ENCODE measurements at places on chromosomes 2 and 18.

DNA sequence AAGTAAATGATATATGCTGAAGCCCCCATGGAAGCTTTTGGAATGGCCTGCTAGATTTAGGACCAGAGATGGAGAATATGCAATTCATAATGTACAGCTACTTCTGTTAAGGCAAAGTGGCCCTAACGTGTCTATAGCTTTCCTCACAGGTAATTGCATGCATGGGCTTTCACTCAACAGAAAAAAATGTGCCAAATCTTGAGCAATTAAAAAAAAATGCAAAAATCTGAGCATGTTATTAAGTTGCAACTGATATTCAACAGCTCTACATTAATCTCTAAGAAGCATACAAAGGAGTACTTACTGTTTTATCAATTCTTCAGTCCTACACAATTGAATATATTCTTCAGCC, 79.6 kb downstream of the EFEMP1 start:
- DNase-seq: no peak

DNA sequence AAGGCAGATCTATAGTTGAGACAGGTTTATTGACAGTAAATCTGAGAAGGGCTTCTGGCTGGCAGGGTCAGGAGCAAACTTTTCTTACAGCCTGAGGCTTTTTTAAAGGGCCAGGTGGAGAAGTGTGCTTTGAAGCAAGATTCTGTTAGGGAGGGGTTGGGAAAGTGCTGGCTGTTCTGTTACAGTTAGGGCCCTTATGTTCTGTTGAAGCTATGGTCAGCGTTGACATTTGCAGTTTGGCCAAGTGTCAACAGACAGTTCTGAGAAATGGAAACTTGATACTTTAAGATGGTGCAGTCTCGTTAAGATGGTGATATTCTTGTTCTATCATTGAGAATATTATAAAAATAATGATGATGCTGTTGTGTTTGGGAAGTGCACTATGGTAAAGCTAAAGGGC, 154.2 kb downstream of the RDH14 start:
- no peak for DNase-seq

- no peak for DNase-seq
Measured at GRCh38 chr2:239118264-239118663, 270.4 kb downstream of the TWIST2 start.

DNA sequence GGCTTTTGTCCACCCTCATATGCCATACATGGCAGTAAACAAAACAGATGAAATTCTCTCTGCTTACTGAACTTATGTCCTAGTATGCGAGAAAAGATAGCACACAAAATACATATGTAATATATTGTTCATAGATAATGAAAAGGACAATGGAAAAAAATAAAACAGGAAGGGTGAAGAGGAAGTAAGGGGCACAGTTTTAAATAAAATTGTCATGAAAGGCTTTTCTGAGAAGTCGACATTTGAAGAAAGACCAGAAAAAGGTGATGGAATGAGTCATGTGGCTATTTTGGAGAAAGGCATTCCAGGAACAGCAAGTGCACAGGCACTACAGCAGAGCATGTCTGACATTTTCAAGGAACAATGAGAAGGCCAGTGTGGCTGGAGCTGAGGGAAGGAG, 56.4 kb downstream of the KCNH7 start:
- DNase-seq: no peak

DNA sequence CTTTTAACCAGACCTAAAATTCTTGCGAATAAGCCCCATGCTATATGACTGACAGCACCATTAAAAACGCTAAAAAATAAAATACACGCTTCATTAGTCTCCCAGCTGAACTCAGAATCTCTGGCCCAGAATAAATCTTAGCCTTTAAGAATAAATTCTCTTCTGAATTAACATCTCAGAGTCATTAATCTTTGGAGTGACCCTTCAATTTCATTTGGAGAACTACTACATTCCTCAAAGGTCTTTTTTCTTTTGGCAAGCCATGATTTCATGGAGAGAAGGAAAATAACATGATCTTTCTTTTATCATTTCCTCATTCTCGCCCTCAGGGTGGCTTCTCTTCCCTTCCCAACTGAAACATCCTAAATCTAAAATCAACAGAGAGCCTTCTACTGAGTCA, 259.0 kb downstream of the AFF3 start:
- no peak for DNase-seq

DNA sequence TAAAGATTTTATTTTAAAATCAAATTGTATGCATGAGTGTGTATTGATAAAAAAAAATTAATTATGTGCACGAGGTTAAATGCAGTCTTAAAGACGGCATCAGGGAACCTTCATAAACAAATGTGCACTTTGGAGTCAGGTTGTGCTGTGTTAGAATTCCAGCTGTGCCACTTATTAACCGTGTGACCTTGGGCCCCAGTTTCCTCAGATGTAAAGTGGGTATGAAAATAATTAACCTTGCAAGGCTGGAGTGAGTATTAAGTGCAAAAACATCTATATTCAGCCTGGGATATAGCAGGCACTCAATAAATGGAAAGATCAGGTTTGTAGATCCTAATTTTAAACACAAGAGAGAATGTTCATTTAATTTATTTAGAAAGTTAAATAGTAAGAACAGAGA, 14.5 kb upstream of the MYCN start:
- DNase-seq: no peak

GRCh38 chr2:155151945-155152344, 453.4 kb downstream of the KCNJ3 start:
- no peak for DNase-seq

DNA sequence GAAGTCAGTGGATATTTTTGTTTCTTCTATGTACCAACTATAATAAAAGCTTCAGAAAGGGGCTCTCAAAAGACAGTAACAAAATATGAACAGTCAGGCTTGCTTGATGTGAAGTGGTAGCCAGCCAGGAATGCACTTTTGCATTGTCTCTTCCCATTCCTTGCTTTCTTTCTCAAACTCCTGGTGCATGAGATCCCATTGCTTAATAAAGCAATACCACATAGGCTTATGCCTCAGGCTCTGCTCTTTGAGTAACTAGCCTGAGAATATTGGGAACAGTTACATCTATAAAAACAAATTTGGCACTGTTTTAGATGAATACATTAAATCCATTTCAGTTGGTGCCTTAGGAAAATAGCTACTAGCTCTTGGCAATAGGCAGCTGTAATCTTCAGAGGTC, 62.6 kb upstream of the ST6GAL2 start:
- DNase-seq: no peak

GRCh38 chr2:21104030-21104660, 19.6 kb upstream of the TDRD15 start:
- DNase-seq: no peak

- no peak for DNase-seq
Measured at GRCh38 chr18:45112682-45113081, 432.0 kb downstream of the SETBP1 start.

DNA sequence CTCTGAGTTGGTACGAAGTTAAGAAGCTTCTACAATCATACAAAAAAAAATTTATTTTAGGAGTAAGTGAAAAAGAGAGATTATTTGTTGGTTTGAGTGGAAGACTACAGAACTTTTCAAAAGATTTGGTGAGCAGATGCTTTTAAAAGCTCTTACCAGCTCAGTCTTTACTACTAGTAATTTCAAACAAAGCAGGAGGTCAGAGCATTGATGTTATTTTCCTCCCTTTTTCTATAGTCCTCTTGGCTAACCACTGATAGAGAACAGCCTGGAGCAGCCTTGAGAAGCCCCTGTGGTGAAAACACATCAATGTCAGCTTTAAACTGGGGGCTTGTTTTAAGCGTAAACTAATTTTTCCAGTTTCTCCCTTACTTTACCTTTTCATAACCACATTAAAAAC, 559.3 kb upstream of the CDH2 start:
- DNase-seq: no peak

DNA sequence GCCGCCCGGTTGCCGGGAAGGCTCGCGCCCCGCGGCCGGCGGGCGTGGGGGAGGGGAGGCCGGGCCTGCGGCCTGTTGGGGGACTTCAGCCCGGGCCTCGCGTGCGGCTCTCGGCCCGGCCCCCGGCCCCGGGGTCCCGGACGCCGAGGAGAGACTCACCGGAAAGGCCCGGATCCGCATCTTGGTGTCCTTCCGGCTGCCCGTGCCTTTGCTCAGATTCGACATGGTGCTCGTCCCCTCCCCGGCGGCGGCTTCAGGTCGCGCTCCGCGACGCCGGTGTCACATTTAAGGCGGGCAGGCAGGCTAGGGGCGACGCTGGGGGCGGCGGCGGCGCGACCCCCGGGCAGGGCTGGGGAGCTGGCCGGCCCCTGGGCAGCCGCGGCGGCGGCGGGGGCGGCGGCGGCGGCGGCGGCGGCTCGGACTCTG, 365 bp downstream of the CUL3 start:
- DNase-seq: no peak

DNA sequence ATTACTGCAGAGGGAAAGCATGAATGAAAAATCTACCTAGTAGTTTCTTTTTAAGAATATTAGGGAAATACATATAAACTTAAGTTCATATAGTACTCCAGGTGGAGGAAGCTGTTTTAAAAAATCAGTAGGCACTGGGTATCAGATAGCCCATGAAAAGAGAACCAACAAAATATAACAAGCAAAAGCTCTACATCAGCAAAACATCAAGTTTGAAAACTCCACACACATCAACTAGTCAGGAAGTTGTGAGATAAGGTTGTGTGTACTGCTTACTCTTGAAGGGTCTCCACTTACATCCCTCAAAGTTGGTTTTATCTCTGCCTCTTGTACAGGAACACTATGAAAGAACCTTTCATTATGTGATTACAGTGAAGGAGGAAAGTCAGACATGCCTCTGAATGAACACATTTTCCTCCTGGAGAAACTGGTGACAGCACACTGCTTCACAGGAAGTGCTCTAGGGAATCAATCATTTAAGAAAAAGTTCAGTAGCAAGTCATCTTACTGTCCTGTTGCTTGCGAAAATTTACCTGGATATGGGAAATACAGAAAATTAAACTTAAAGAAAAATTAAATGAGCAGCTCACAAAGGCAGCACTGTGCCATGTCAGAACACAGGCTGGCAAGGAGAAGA, 57.7 kb downstream of the THADA start:
- no peak for DNase-seq

DNA sequence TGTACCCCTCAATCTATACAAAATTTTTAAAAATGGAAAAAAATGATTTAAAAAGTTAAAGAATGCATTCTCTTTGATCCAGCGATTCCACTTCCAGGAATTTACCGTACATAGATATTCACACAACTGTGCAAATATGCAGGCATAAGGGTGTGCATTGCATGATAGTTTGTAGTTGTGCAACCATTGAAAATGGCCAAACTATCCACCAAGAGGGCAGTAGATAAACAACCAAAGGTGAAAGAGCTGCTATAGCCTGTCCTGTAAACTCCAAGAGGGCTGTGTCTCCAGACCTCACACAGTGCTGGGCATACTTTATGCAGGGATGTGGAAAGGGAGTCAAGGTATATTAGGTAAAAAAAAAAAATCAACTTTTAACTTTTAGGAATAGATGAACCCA, 116.5 kb upstream of the NEDD4L start:
- no peak for DNase-seq

GRCh38 chr2:113211226-113212105, 37.7 kb downstream of the PSD4 start:
- DNase-seq: peak; percentile 67

GRCh38 chr18:37019157-37019827, 190.4 kb downstream of the KIAA1328 start:
- peak; percentile 61 for DNase-seq

GRCh38 chr2:210577263-210578071, 21.1 kb downstream of the CPS1 start:
- DNase-seq: no peak

GRCh38 chr18:50937183-50937582, 30.7 kb upstream of the ELAC1 start:
- no peak for DNase-seq

DNA sequence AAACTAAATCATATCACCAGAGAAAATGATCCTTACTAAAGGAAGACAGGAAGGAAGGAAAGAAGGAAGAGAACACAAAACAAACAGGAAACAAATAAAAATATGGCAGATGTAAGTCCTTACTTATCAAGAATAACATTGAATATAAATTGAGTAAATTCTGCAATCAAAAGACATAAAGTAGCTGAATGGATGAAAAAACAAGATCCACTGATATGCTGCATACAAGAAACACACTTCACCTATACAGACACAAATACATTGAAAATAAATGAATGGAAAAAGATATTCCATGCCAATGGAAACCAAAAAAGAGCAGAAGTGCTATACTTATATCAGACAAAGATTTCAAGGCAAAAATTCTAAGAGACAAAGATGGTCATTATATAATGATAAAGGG, 18.0 kb upstream of the SRD5A2 start:
- no peak for DNase-seq

GRCh38 chr2:231601356-231602229, 8.9 kb downstream of the TEX44 start:
- DNase-seq: peak; percentile 67

DNA sequence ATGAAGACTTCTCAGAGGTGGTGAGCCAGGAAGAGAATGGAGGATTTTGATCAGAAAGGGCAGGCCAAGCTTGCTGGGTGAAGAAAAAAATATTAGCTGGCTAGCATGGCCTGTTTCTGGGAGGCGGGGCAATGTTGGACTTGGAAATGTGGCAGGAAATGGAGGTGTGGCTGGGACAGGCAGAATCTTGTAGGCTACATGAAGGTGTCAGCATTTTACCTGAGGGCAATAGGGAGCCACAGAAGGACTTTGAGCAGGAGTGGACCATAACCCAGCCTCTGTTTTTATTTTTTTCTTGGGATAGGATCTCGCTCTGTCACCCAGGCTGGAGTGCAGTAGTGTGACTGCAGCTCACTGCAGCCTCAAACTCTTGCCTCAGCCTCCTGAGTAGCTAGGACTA, 31.7 kb downstream of the EMX1 start:
- DNase-seq: no peak

- no peak for DNase-seq
Measured at GRCh38 chr18:21443776-21444464, 156.6 kb downstream of the ESCO1 start.

DNA sequence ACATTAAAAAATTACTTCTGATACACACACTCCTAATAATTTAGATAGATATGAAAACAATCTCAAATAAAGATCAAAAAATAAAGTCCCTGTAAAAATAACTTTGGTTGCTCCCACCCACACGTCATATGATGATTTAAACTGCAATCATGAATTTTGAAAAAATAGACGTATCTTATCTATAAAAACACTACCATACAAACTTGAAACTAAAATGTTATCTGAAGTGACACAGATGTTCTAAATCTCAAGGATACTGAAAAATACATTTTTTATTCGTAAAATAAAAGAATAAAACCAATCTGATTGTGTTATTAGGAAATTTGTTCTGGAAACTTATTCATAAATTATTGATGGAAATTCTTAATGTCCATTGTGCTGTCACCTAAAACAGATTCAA, 8.1 kb upstream of the BOLA3 start:
- no peak for DNase-seq

GRCh38 chr2:238494573-238494961, 67.8 kb downstream of the ASB1 start:
- no peak for DNase-seq

DNA sequence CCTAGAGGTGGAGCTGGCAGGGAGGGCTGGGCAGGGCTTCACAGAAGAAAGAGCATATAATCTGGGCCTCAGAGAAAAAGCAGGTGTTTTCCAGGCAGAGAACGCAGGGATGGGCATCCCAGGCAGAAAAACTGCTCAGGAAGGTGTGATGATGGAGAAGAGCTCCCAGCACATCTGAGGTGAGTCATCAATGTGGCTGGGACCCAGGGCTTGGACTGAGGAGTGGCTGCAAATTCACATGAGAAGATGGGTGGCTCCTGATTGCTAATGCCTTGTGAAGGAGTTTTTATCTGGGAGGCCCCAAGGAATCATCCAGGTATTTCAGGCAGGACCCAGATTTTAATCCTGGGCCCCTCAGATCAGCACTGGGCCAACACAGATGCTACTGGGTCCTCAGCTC, 10.2 kb downstream of the IL1F10 start:
- peak; percentile 79 for DNase-seq

All from PC-9 (cell line).